ENCODE measurements at places on chromosomes 5 and 9.

DNA sequence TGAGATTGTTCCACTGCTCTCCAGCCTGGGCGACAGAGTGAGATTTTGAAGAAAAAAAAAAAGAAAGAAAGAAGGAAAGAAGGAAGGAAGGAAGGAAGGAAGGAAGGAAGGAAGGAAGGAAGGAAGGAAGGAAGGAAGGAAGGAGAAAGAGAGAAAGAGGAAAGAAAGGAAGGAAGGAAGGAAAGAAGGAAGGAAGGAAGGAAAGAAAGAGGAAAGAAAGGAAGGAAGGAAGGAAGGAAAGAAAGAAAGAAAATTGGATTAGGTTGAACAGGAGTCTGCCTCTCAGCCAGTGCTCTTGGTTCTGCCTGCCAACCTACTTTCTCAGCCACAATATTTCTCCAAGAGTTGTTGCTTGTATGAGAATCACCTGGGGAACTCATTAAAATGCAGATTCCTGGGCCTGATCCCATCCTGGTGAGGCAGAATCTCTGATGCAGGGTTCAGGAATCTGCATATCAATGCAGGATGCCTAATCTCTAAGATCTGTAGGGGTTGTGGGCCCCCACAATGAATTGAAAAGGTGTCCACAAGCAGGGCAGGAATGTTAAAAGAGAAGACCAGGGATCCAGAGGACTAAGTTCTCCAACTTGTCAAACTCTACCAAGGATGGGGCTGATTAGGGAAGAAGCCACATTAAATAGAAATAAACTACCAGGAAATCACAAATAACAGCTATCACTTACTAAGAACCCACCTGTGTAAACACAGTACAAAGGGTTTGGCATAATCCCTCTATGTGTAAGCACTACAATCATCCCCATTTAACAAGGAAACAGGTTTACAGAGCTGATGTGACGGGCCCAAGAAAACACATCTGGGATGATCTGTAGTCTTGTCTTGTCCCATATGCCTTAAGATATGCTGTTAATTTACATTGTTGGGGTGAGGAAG, 23.4 kb upstream of the GALNT10 start:
- no peak for DNase-seq

GRCh38 chr9:4422495-4422894, 67.8 kb upstream of the SLC1A1 start:
- DNase-seq, result no peak

DNA sequence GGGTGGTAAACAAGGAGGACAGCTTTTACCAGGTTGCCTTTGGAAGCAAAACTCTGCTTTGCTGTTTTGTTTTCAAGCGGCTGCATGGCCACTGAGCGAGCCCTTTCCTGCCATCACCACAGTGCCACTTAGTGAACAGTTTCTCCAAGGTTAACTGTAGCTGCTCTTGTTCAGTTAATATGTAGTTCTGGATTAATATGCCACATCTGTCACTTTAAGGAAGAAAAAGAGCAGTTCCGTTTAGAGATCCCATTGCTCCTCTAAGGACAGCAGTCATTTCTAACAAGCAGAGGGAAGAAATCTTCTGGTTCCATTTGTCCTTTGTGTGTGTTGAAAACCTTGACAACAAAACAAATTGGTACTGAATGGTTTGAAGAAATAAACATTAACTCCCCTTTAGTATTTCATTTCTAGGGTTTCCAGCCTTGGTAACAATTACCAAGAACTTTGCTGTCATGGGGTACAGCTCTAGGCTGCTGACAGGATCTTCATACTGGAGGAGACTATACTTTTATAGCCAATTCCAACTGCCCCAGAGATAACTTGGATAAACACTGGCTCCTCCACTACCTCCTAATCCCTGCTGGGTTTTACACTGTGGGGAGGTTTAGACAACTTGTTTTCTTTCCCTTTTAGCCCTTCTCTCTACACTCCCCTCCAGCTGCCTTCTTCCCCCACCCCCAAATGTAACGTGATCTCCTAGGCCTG, 10.3 kb upstream of the ABL1 start:
- DNase-seq, result peak; percentile 88

GRCh38 chr9:116475201-116475600, 211.9 kb upstream of the TRIM32 start:
- DNase-seq, result peak; percentile 76

DNA sequence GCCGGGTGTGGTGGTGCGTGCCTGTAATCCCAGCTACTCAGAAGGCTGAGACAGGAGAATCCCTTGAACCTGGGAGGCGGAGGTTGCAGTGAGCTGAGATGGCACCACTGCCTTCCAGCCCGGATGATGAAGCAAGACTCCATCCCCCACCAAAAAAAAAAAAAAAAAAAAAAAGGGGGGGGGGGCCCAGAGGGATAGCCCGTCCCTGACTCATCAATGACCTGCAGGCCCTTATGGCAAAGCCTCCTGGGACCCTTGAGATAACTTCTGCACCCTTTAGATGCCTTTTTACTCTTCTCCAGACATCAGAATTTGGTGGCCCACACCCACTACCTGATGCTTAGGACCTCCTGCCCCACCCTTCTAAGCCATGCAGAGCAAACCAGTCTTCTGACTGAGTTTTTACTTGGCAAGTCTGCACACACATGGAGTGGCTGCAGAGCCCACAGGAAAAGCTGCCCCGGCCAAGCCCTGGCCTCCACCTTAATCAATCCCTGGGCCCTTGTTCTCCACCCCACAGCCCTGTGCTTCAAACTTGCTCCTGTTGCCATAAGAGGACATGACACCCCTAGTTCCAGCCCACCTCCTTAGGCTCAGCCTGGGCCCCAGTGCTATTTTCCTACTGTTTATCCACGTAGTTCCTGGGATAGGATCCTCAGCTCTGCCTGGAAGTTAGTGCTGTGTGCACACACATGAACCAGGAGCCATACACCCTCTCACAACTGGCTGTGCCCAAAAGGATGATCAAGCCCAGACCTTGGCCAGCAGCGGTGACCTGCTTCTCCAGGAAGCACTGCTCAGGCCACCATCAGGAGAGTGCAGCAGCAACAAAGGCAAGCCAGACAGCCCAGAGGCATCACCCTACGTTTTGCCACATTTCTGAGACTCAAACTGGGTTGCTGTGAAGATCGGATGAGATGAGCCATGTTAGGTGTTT, 5.1 kb downstream of the MGAT1 start:
- DNase-seq, result no peak

DNA sequence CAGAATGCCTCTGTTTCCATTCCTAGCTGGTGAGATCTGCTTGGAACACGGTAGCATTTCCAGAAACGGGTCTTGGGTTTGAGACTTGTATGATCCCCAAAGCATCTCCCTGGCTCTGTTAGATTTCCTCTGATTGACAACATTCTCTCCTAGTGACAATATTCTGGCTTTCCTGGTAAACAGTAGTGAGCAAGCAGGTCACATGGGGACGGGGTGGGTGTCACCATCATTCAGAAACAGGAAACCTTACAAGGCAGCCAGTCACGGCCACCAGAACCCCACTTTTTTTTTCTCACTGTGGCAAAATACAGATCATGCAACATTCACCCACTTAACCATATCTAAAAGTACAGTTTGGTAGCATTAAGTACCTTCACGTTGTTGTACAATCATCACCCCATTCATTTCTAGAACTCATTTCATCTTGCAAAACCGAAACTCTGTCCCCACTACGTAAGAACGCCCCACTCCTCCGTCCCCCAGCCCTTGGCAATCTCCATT, 90.1 kb upstream of the LMX1B start:
- DNase-seq, result peak; percentile 68

GRCh38 chr5:160198841-160199409, 30.4 kb upstream of the FABP6 start:
- no peak for DNase-seq

DNA sequence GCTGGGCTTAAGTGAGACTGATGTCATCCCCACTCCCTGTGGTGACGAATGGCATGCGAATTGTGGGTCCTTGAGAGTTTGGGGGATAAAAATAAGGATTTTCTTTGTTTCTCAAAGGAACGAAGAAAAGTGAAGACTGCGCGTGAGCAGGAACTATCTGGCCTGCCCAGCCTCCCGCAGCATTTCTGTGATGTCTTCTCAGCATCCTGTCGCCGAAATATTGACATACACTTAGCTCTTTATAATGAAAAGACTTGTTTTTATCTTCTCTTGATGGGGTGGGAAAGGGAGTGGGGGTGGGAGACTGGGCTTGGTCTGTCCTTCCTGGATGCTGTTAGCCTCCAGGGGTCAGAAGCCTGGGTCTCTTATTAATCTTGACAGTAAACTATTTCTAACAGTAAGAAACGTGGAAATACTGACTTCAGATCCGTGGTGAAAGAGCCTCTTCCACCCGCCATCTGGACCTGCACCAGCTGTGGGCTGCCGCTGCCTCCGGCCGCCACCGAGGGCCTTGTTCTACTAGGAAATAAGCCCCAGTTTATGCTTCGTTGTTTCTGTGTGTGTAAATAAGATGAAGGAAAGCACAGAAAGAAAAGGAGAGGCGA, 239.6 kb downstream of the FANCC start:
- DNase-seq, result no peak

- no peak for DNase-seq
Measured at GRCh38 chr5:129063483-129064113, 31.0 kb upstream of the ISOC1 start.

GRCh38 chr9:130962418-130963316, 23.6 kb upstream of the FIBCD1 start:
- peak; percentile 100 for DNase-seq

GRCh38 chr9:17837965-17838364, 259.1 kb downstream of the SH3GL2 start:
- no peak for DNase-seq

- no peak for DNase-seq
Measured at GRCh38 chr9:135105938-135106491, 18.5 kb downstream of the OLFM1 start.

DNA sequence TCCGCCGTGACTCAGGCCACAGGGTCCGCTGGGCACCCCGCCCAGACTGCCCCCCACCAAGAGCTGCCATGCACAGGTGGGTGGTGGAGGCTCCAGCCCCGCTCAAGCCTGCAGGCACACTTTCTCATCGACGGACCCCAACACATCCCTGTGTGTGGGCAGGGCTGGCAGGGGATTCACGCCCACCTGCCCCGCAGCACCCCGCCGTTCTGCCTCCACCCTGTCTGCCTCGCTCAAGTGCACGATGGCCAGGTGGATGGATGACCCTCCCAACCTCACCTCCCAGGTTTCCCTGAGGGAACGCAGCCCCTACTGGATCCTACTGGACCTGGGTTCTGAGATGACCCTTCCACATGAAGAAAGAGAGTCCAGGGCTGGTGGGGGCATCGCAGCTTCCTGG, 26.1 kb upstream of the FCN1 start:
- no peak for DNase-seq

DNA sequence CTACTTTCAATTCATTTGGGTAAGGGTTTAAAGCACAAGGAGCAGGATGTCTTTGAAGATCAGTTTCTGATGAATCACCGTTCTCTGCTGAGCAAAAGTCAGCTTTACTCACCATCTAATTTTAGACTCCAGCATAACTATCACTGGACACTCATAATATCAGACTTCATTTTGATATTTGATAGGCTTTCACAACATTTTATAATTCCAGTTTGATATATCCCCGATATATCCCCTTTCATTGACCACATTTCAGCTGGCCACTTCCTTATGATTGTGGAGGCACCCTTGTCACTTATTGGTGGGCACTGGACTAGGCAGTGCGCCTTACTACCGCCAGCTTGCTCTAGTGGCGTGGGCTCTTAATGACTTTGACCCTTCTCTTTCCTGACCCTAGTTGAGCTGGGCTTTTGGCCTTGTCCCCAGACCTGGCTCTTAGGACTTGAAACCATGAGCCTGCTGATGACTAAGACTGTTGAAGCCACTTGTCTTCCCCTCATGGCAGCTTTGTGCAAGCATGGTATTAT, 46.8 kb downstream of the CYSTM1 start:
- peak; percentile 69 for DNase-seq

GRCh38 chr9:35164711-35165110, 2.9 kb downstream of the UNC13B start:
- peak; percentile 88 for DNase-seq
